Activated CD4-positive, alpha-beta T cell treated with anti-CD3 and anti-CD28 coated beads, Interleukin-2, amount 10 ng/mL, durations not matched to agents 24 days and 14 days (primary cell): ENCODE measurements at places on chromosomes 13 and 19. TPM values are rescaled to one million over a fixed set of nuclear protein-coding genes. Genes with fewer than 3 reads are reported as not detected.

The CACNA1A gene
- 0.28 and 0.38 TPM in 2 replicates for total RNA-seq

The GNA15 gene
- total RNA-seq: 134 and 135 TPM in 2 replicates

The SHD gene
- not detected in 2 replicates for total RNA-seq

The GJB6 gene
- total RNA-seq: 0.91 and 1.2 TPM in 2 replicates

The TEX26 gene
- total RNA-seq: not detected in 2 replicates

The SIX5 gene
- total RNA-seq: 4.3 and 4.8 TPM in 2 replicates

The FGF22 gene
- not detected in 2 replicates for total RNA-seq

DNA sequence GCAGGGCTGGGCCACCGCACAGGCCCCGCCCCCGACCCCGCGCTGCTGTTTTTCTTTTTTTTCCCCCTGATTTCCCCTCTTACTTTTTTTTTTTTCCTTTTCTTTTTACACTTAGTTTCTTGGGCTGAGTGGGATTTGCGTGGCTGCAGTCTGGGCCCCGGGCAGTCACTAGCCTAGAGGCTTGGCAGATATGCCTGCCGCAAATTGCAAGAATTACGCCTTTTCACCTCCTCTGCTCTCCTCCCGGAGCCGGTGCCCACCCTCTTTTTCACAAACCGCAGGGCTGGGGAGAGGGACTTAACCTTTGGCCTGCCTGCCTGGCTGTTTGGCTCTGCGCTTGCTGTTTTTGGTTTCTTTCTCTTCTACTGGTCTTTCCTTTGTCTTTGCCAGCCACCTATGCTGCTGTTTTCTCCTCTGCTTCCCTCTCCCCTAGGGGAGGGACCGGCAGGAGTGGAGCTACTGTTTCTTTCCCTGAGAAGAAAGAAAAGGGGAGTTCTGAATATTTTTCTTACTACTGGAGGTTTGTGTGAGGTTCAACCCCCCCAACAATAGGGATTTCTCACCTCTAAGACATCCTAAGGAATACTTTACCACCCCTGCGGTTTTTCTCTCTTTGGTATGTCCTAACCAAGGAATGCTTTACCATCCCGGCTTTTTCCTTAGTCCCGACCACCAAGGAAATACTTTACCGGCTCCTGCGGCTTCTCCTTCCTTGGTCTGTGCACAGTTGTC, 11.0 kb downstream of the ZNF552 start:
- peaks cover 61% of the 10 kb centered on the region for H3K36me3 ChIP-seq
- peaks cover 12% of the 10 kb centered on the region for H3K4me1 ChIP-seq
- DNase-seq: no peak
- no peak overlapping the region for H3K27ac ChIP-seq

GRCh38 chr13:94259984-94260383, 219.5 kb downstream of the DCT start:
- no peaks in the 10 kb centered on the region for H3K36me3 ChIP-seq
- peaks cover 2% of the 10 kb centered on the region for H3K27me3 ChIP-seq
- no peak overlapping the region for H3K4me3 ChIP-seq
- no peak for DNase-seq
- H3K4me1 ChIP-seq: no peaks in the 10 kb centered on the region

DNA sequence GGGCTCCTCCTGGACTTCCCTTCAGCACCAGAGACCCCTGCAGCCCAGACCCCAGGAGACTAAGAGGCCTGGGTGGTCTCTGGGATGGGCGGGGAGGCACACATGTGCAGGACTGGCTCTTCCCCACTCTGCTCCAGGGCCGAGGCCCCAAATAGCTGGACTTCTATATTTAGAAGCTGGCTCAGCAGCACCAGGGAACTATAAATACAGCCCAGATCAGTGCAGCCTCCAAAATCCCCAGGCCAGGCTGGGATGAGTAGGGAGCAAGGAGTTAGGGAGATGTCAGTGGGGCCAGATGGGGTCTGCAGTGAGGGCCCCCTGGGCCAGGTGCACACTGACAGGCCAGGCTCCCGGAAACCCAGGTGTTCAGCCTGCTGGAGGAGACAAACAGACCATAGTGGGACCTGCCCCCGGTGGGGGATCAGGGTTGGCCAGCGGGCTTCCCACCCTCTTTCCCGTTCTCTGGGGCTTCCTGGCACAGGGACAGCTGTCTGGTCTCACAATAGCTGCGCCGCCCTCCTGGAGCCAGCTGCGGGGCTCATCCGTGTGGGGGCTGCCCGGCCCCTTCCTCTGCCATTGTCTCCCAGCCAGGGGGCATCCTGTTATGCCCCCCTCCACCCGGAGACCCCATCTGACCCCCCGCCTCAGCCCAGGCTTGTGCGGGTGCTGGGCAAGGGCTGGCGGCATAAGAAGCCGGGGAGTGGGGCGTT, 5.5 kb upstream of the ADGRE5 start:
- H3K27ac ChIP-seq: peak overlapping the region; percentile 95
- no peaks in the 10 kb centered on the region for H3K36me3 ChIP-seq
- H3K4me3 ChIP-seq: peak overlapping the region; percentile 66
- H3K4me1 ChIP-seq: peaks cover 49% of the 10 kb centered on the region

DNA sequence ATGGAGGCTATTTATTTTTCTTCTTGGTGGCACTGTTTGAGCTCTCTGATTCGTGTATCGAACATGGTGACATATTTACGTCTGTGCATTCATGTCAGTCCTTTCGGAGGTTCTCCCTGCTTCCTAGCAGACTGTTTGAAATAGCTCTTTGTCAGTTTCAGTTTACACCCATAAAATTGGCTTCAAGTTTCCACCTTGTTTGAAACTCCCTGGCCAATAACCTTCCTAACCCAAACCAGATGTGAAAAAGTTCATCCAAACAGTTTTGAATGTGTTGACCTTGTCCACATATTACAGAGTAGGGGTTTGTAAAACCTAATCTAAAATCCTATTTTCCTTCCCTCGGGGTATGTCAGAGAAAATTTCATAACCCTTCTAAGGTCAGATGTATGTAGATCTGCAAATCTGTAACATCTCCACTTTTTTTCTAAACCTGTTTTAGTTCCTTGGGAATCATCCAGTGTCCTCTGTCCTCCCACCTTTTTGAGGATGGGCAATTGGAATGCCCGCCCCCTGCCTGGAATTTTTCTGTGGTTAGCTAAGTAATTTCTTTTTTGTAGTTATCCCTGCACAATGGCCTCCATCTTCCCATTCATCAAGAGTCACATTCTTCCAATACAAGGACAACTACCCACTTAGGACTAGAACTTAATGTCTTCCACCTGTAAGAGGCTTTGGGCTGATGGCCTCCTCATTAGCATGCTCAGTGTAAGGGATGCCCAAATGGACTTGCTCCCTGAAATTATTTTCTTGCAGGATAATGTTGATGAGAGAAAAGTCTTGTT, 499.8 kb downstream of the GPC6 start:
- no peaks in the 10 kb centered on the region for H3K27me3 ChIP-seq
- no peaks in the 10 kb centered on the region for H3K36me3 ChIP-seq
- H3K4me3 ChIP-seq: no peak overlapping the region
- no peak for DNase-seq
- H3K27ac ChIP-seq: no peak overlapping the region
- H3K4me1 ChIP-seq: no peaks in the 10 kb centered on the region

DNA sequence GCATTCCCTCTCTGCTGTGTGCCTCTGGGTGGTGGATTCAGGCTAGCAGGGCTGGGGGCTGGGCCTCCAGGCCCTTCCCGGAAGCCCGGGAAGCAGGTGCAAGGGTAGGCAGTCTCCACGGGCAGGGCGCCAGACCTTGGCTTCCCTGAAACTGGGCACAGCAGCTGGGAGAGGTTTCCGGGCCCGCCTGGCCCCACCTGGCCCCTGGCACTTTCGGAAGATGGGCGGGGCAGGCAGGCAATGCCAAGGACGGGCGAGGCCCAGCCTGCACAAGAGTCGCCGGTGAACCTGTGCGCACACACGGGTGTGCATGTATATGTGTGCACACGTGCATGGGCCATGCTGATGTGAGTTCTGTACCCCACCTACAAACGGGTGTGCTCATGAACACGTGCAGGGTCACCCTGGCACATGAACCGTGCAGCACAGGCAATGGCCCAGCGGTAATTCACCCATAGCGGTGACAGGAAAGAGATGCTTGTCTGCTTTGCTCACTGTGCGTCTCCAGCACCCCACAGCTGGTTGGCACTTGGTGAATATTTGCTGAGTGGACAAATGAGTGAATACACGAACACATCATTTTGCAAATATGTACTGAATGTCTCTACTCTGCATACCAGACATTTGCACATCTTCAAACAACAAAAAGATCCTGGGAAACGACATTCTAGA, 15.3 kb downstream of the GADD45B start:
- peaks cover 60% of the 10 kb centered on the region for H3K27me3 ChIP-seq
- no peak for DNase-seq
- peaks cover 34% of the 10 kb centered on the region for H3K4me1 ChIP-seq
- H3K36me3 ChIP-seq: no peaks in the 10 kb centered on the region
- no peak overlapping the region for H3K27ac ChIP-seq

- H3K27ac ChIP-seq: no peak overlapping the region
- no peak overlapping the region for H3K4me3 ChIP-seq
- H3K4me1 ChIP-seq: no peaks in the 10 kb centered on the region
Measured at GRCh38 chr13:88086577-88086976, 415.4 kb downstream of the SLITRK5 start.

DNA sequence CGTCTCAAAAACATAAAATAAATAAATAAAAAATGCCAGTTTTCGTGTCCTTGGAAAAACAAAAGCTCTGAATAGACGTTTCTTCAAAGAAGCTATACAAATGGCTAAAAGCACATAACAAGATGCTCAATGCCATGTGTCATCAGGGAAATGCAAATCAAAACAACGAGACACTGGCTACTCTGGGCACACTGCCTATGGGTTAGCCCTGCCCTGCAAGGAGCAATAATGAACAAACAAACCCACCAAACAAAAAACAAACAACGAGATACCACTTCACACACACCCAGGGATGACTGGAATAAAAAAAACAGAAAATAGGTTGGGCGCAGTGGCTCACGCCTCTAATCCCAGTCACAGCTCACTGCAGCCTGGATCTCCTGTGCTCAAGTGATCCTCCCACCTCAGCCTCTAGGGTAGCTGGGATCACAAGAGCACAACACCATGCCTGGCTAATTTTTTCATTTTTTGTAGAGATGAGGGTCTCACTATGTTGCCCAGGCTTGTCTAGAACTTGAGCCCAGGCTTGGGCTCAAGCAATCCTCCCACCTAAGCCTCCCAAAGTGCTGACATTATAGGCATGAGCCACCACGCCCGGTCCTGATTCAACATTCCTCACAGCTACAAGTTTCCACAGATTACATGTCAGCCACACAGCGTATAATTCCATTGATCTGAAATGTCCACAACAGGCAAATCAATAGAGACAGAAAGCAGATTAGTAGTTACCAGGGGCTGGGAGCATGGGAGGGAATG, 15.5 kb upstream of the ISYNA1 start:
- peaks cover 2% of the 10 kb centered on the region for H3K4me1 ChIP-seq
- no peaks in the 10 kb centered on the region for H3K27me3 ChIP-seq
- no peak for DNase-seq
- peak overlapping the region; percentile 45 for H3K27ac ChIP-seq
- peaks cover 30% of the 10 kb centered on the region for H3K36me3 ChIP-seq
- no peak overlapping the region for H3K4me3 ChIP-seq

DNA sequence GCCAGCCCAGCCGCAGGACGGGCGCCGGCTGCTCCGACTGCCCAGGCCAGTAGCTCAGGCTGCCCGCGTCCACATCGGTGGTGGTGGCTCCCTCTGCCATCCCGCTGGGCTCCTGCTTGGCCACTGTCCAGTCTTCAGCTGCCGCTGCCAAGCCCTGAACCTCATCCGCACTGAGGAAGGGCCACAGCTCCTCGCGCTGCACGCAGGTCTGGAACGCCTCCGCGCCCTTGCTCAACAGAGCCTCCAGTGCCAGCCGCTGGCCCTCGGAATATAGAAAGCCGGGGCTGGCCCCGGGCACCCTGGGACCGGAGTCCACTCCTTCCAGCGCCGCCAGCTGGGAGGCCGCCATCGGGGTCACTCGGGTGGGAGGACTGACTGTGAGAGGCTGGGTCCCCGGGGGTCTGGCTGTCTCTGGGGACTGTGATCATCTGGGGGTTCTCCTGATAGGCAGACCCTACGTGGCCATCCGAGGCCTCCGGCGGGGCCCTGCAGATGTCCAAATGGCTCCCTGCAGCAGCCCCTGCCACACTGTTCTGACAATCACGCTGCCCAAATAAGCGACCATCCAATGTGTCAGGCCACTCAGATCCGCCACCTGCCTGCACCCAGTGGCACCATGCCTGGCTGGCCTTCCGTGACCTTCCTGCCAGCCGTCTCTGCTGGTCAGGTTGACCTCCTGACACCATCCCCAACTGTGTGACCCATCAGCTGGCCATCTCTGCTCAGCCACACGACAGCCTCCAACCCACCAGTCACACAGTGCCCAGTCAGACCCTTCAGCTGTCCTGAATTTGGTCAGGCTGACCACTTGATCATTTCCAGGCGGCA, 1.6 kb downstream of the FAM83E start:
- no peak for DNase-seq
- peaks cover 15% of the 10 kb centered on the region for H3K4me1 ChIP-seq
- H3K4me3 ChIP-seq: no peak overlapping the region

DNA sequence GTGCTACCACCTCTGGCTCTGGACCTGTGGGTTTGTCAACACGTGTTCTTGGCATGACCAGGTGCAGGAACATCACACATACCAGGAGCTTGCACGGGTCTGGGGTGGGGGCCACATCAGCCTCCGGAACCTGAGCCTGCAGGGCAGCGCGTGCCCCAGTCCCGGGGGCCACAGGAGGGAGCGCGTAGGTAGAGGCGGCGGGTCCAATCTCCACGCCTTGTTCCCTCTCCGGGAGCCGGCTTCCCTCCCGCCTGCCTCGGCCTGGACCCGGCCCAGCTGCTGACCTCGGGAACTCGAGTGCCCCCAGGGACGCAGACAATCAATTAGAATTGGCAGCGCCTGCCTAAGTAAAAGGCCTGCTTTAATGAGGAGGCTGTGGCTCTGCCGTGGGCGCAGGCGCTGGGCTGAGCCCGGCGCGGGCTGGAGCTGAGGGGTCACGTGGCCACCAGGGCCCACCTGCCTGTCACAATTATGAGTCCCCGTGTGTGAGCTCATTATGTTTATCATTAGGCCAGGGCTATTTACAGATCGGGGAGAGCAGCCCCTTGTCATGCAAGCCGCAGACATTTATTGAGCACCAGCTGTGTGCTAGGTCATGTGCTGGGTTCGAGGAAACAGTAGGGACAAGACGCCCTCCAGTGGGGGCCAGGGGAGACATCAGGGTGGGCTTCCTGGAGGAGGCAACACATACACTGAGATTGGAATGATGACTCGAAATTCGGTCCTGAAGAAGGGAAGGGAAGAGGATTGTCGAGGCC, 32.2 kb upstream of the TNFAIP8L1 start:
- H3K4me1 ChIP-seq: no peaks in the 10 kb centered on the region
- no peaks in the 10 kb centered on the region for H3K36me3 ChIP-seq
- H3K4me3 ChIP-seq: no peak overlapping the region
- no peak for DNase-seq
- no peak overlapping the region for H3K27ac ChIP-seq

GRCh38 chr19:55099557-55100506, 17.6 kb downstream of the PPP1R12C start:
- no peaks in the 10 kb centered on the region for H3K27me3 ChIP-seq
